Activated CD8-positive, alpha-beta T cell treated with anti-CD3 and anti-CD28 coated beads for 36 hours (primary cell): ENCODE measurements at places on chromosomes 12 and 14.

DNA sequence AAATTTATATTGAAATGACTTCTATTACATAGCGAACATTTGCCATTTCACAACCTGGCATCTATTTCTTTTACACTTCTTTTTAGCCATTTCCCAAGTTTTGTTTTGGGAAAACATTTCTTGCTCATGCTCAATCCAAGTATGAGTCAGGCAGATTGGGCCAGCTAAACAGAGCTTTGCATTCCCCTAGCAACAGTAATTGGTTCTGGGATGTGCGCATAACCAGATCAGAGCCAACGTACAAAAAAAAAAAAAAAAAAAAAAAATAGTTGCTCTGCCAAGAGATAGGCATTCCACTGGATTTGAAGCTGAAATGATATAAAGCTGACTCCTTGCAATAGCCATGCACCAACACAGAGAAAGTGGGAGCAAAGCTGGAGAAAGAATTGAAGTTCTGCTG, 37.5 kb downstream of the PLCZ1 start:
- no peak for DNase-seq

- DNase-seq, result no peak
Observed at GRCh38 chr14:81348061-81348460, 52.1 kb downstream of the STON2 start.

GRCh38 chr14:62409169-62409568, 636.1 kb downstream of the KCNH5 start:
- no peak for DNase-seq

DNA sequence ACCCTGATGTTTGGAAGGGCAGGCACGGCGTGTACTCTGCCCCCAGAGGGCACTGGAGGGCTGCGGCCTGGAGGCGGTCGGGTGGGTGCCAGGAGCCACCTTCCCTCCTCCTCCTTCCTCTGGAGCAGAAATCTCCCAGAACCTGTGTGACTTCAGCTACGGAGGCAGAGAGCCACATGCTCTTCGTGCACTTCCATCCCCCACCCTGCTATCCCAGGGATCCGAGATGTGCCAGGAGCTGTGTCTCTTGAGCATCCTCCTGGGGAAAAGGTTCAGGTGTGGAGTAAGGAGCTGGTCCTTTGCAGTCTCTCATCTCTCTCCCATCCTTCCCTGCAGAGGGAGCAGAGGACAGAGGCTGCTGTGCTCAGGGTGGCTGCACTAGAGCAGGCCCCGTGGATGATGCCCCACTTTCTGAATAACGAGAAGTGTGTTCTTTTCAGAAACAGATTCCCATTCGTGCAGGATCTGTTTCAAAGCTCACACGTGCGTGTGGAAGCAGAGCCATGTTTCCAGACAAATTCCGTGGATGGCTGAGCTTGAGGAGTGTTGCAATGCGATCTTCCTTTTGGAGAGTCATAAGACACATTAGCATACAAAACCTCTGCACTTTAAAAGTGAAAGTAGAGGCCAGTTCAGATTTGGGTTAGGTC, 162.9 kb downstream of the ADGRD1 start:
- DNase-seq, result no peak

- no peak for DNase-seq
Observed at GRCh38 chr14:30443368-30444007, 115.5 kb upstream of the G2E3 start.

DNA sequence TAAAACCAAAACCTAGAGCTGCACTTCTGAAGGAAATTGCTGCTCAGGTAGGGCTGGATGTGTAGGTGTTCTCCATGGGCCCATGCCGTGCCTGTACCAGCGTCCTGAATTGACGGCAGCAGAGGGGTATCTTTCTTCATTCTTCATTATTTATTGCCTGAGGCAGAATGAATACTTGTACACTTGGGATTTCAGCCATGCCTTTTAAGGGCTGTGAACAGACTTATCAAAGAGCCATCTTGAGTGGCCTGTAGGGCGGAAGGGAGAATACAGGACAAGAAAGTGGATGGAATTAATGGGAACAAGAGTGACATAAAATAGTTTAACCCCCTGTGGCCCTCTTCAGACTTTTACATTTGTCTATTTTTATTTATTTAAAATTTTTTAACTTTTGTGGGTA, 61.4 kb downstream of the RASSF3 start:
- DNase-seq, result no peak

GRCh38 chr12:87822923-87823322, 206.3 kb downstream of the C12orf50 start:
- no peak for DNase-seq

DNA sequence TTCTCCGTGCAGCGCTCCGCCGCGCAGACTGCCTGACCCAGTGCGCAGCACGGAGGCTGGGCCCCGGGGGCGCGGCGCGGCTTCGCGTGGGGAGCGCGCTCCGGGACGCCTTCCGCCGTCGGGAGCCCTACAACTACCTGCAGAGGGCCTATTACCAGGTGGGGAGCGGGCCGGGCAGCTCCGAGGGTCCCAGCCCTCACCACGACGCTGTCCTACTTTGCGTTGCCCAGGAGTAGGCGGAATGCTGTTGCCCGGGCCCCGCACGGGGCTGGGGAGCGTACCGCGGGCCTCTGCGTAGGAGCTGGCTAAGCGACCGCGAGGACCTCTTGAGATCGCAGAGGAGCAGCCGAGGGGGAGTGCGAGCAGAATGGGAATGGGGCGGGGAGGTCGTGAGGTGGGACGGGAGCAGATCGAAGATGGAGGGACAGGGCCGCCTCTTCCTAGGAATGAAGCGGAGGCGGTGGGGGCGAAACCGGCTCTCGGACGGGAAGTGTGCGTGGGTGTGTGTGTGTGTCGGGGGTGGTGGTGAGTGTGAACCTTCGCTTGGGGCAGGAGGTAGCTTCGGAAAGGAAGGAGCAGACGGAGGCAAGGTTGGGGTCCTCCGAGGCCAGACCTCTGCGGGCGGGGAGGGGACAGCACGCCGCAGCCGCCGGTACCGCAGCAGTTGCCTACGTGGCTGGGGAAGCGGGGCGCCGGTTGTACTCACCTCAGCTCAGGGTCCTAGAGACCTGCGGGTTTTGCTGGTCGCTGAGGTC, 751 bp downstream of the P3H3 start:
- DNase-seq, result peak; percentile 59

- no peak for DNase-seq
Observed at GRCh38 chr14:101567252-101567651, 6.0 kb downstream of the DIO3 start.

- peak; percentile 24 for DNase-seq
Observed at GRCh38 chr14:77580964-77581505, 35.4 kb downstream of the SPTLC2 start.

GRCh38 chr12:3189282-3189681, 112.1 kb downstream of the TSPAN9 start:
- DNase-seq, result no peak

DNA sequence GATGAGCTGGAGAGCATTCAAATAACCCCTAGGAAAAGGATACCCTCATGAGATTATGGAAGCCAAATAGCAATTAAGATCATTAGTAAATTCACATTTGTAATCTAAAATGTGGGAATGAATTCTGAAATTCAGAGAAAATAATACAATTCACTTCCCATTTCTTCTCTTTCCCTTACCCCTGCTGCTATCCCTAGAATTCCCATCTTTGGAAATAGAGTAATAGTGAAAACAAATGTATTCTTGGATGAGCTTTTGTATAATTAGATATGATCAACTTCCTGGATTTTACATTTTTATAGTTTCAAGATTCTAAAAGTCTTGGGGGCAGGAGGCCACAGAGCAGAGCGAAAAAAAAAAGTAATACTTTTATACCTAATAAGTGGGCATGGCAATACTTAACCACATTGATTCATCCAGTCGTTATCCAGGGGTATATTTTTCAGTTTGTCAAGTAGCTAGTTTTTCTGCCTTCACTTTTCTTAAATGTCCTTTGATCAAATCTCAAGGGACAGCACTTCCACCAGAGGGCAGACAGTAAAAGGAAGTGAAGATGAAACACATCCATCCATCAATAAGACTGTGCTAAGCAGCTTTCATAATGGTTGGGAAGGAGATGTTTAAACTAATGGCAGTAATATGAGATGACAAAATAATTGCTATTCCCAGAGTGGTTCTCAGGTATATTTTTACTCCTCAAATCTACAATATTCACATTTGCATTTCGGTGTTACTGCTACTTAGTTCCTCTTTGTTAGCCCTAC, 401.3 kb downstream of the DIO2 start:
- no peak for DNase-seq

DNA sequence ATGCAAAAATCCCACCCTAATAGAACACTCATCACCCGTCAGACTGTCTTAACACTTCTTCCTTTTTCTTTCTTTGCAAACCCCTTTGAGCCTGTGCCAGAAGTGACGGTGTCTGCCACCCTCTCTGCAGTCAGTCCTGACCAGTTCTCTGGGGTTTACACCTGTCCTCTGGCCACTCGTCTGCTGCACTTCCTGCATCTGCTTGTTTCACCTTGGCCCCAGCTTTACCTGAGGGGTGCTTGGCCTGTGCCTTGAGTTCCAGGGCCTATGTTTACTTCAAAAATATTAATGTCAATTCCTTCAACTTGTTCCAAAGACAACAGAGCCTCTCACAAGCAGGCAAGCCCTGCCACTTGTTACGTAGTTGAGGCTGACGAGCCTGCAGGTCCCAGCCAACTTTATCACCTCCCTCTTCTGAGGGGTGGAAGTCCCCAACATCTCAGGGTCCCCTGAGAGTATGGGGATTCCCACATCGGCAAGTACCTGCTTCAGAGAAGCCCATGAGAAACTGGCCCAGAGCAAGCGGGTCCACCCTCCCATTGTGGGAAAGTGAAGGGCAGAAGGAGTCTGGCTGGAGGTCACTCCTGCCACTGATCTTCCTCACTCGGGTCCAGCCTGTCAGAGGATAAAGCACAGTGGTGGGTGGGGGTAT, 205.4 kb downstream of the DAD1 start:
- no peak for DNase-seq

DNA sequence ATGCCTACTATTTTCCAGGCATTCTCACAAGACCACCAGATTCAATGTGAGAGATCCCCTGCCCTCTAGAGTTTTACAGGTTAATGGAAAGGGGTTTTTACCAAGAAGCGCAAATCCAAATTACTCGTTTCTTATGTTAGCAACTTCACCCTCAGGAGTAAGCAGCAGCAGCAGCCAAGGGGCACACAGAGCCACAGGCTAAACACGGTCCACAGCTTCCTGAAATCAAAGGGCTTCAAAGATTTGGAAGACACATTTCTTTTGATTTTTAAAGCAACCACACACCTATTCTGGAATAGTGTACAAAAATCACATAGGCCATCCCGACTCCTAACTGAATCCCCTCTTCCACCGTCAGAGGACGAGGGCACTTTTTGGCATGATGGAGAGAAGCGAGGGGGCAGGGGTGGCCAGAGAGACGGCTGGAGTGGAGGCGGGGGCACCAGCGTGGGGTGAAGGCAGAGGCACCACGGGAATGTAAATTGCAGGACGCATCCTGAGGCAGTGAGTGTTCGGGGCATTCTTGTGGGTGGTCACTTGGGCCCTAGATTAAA, 107.0 kb downstream of the ARF6 start:
- DNase-seq, result peak; percentile 40

- peak; percentile 96 for DNase-seq
Observed at GRCh38 chr12:6461401-6462233, 8.9 kb downstream of the VAMP1 start.

DNA sequence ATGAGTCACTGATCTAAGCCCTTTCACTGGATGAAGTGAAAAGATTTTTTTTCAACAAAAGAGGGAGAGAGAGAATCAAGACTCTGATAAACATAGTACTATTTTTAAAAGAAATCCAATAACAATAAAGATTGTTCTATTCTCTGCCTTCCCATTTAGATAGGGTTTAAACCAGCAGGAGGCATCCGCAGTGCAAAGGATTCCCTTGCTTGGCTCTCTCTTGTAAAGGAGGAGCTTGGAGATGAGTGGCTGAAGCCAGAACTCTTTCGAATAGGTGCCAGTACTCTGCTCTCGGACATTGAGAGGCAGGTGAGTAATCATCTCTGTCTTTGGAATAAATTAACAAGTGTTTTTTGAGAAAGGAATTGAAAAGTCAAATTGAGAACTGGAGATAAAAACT, 124.9 kb downstream of the DERA start:
- DNase-seq, result no peak

DNA sequence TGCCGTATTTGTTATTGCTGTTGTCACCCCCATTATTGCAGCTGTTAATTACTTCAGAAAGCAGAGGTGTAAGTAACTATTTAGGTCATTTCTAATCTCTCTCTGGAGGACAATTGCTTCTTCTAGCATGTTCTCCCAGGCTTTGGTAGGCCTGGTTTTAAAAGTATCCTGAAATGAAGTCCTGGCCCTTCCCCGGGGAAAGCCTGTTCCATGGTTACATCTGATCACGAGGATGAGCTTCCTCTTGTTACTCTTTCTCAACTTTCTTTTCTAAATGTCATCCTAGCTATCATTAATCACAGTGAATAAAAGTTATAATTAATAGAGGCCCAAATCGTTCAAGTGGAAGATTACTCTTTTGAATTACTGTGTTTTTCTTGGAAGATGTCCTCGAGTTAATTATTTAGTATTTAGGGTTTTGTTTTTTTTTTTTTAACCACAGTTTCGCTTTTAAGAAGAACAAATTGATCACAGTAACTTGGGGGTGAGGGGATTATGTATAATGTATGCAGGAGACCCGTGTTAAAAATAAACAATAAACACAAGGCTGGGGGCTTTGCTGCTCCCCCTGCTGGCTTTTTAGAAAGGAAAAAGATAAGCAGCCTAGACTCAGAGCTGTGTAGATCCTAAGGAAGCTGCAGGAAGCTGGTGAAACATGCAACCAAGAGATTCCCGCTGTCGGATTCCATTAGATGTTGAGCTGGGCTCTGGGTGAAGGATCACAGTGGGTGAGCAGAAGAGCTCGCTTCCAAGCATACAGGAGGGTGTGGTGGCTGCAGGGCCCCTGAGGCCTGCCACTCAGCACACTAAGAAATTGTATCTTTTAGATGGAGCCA, 420.1 kb downstream of the FUT8 start:
- no peak for DNase-seq

DNA sequence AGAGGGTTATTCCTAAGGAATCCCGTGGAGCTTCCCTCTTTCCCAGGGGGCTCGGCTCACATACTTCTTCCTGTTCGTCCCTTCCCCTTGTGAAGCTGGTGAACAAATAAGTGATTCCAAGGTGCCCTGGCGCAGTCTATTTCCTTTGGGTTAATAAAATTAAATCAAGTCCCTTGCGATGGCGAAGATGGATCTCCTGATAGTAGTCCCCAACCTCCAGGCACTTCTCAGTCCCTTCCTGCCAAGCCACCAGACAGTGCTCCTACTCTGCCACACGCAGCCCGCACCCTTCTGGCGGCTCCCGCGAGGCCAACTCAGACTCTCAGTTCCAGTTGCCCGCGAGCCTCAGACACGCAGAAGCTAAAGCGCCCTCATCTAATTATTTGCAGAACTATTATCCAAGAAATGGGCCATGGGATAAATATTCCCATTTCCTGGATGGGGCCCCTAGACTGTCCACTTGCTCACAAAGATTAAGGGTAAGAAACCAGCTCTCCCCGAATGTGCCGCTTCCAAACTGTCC, 2.4 kb upstream of the SIX6 start:
- no peak for DNase-seq

GRCh38 chr12:131232036-131232435, 278.3 kb downstream of the ADGRD1 start:
- no peak for DNase-seq

- DNase-seq, result no peak
Observed at GRCh38 chr14:34933301-34933700, 49.5 kb upstream of the SRP54 start.

- no peak for DNase-seq
Observed at GRCh38 chr12:48615681-48616080, 45.8 kb upstream of the LALBA start.
